ENCODE measurements at places on chromosomes 5 and 9.

GRCh38 chr5:102772273-102772672 is 17.2 kb downstream of the PAM start:
- no peak for DNase-seq

DNA sequence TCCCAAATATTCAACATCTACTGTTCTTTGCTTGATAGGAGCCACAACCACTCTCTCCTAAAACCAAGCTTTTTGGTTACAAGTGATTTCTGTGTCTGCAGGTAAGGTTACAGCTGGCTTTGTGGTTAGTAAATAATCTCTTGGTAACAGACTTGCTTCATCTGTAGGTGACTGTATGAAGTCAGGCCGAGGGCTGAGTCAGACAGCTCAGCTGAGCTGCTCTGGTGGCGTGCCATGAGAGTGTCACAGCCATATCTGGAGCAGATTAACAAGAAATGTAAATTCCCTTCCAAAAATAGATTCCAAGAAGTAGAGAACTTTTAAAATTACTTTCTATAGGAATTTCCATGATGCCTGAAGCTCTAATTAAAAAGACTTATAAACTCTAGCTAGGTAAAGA is 23.7 kb upstream of the TAS2R1 start:
- no peak for DNase-seq

DNA sequence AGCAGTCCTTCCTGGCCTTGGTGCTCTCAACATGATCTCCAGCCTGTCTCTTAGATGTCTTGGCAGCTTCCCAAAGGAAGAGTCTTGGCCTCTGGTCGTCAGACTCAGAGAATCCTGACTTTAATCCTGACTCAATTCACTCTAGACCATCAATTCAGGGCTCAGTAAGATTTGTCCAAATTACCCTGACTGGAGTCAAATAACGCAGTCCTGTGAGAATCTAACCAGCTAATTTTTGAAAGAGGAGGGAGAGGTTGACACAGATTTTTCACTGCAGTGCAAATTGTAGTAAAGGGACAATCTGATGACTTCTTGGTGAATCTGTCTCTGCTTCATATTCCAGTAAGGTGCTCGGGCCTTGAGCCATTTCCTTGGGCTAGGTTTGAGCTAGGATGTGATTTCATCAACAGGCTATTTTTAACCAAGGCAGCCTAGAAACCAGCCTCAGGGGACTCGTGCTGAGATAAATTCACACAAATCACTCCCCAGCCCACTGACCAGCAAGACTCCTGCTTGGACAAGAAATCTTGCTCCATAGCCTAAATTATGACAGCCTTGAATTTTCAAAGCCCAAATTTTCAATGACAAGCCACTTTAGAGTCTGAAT is 257.4 kb downstream of the ENC1 start:
- DNase-seq: no peak

DNA sequence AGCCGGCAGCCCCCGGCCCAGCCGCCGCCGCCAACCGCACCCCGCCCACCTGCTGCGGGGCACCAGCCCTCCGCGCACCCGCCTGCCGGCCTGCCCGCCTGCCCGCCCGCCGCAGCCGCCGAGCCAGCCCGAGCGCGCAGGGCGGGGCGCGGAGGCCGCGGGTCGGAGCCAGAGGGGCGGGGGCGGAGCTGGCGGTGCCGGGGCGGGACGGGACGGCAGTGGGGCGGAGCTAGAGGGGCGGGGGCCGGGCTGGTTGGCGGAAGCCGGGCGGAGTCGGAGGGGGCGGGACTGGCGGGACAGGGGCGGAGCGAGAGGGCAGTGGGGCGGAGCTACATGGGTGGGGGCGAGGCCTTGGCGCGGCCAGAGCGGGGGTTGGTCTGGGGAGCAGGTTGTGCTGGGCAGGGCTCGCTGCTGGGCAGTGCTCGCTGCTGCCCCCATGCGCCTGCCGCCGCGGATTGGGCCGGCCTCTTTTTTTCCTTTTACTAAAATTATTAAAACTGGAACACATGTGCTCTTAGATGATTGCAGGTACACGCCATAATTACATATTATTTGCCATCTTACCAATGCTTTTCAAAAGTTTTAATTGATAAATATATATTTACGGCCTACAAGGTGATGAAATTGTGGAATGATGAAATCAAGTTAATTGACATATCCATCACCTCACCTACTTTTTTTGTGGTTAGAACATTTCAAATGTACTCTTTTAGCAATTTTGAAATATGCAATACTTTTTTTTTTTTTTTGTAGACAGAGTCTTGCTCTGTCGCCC is at the start of gene SH3GLB2:
TSS of gene SH3GLB2 (minus strand) at position 140 of the 775 bp plus-strand sequence. CDS start 177 bp downstream, outside the sequence.
- peak; percentile 95 for DNase-seq

Data from activated CD4-positive, alpha-beta T cell treated with anti-CD3 and anti-CD28 coated beads, Interleukin-2, amount 50 U/mL, for 24 hours (primary cell).